GM13976 (cell line): ENCODE measurements at places on chromosomes 5 and 9.

DNA sequence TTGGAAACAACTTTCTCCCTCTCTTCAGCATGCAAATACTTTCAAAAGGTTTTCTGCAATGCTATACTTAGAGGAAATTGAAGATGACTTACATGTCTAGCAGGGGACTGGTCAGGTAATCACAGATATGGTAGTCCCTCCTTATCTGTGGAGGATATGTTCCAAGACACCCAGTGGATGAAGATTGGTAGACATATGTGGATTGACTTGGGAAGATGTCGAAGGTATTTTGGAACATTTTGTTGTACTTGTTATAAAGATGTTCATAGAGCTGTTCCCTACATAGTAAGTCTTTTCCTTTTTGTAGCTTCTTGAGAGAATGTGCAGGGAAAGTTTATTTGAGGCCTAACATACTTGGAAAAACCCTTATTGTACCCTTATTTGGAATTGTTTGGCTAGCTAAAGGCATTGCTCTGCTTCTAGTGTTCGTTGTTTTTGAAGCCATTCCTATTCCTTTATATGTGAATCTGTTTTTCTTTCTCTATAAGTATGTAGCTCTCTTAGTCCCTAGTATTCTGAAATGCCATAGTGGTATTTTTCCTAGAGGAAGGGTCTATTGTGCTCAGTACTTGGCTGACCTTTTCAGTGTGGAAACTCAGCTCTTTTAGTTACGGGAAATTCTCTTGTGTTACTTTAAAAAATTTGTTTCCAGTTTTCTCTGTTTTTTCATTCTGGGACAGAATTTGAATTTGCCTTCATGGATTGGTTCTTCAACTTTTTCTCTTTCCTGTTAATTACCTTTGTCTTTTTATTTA, 25.7 kb downstream of the GPR151 start:
- DNase-seq: no peak

GRCh38 chr5:179895861-179896260, 11.8 kb downstream of the TBC1D9B start:
- DNase-seq: no peak

GRCh38 chr5:51185850-51186329, 197.4 kb upstream of the ISL1 start:
- no peak for DNase-seq

DNA sequence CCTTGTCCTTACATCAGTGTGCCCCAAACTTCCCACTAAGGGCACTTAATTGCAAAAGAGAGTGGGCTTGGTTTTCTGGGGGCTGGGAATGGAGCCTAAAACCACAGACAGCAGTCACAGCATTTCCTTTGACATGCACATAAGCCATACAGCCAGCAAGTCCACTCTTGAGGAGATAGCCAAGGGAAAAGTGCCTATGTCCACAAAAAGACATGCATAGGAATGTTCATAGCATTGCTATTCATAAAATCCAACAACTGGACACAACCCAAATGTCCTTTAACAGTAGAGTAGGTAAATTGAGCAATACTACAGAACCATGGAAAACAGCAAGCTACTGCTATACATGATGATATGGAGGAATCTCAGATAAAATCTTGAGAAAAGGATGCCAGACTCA, 11.7 kb upstream of the FAT2 start:
- DNase-seq: no peak

GRCh38 chr5:110478895-110479294, 247.6 kb downstream of the TMEM232 start:
- no peak for DNase-seq

- no peak for DNase-seq
Measured at GRCh38 chr5:16810208-16810854, 125.8 kb downstream of the MYO10 start.

DNA sequence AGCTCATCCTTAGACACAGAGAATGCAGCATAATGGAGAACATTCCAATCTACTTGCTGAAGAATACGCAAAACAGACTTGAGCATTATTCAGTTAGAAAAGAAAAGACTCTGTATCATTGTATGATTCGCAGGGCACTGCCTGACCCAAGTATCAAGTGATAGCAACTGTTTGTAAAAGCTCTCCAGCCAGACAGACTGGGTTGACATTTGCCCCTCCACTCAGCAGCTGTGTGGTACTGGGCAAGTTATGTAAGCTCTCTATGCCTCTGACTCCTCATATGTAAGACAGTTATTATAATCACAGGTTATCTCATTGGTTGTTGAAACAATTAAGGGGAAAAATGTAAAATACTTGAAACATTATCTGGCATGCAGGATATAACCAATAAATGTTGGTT, 505.0 kb downstream of the ELAVL2 start:
- DNase-seq: no peak

GRCh38 chr5:66958980-66959641, 237.5 kb downstream of the CD180 start:
- no peak for DNase-seq

- no peak for DNase-seq
Measured at GRCh38 chr5:34476941-34477565, 179.1 kb upstream of the RAI14 start.

GRCh38 chr5:137741718-137742117, 5.8 kb upstream of the KLHL3 start:
- no peak for DNase-seq

GRCh38 chr9:74138182-74138581, 359.0 kb upstream of the RORB start:
- DNase-seq: no peak

GRCh38 chr9:136511670-136512592, 29.1 kb upstream of the SEC16A start:
- no peak for DNase-seq

DNA sequence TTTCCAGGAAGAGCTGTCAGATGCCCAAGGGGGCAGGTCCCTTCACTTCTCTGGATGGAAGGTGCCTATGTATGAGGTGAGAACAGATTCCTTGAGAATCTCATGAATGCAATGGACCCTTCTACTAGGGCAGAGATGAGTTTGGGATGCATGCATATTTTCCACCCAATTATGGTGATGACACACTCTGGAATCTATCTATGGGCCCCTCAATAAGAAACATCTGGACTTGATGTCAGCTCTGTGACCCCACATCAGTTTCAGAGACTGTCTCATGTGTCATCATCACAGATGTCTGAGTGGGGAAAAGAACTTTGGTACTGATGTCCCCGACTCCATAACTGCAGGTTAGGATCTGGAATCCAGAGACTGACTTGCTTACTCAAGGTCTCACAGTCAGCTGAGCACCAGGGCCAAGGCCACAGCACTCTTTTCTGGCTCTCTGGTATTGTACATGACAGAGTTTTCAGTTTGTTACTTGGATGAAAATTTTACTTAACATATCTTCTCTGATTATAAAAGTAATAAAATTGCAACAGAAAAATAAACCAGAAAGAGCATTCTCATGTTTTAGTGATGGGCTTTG, 177.0 kb downstream of the DCP2 start:
- DNase-seq: no peak

GRCh38 chr5:148457183-148457620, 73.4 kb downstream of the FBXO38 start:
- DNase-seq: no peak

DNA sequence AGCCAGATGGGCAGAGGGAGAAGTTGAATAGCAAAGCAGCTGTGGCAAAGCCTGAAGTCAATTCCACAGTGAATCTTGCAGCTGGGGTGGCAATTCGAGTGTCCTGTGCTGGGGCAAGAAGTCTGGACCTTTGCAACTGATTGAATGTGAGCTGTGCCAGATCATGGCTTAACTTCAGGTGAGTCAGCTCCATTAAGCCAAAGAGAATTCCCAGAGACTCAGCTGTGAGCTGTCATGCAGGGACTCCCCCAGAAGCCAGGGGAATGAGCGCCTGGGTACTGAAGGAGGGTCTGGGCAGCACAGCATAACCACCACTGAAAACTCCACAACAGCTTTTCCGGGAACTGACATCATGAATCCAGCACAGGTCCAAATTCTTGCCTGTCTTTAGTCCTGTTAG, 153.5 kb upstream of the TRPC7 start:
- DNase-seq: no peak
